ENCODE measurements at places on chromosomes 16 and 17.

- DNase-seq: no peak
These were observed 297.5 kb downstream of the CA10 start for GRCh38 chr17:51860954-51861561.

DNA sequence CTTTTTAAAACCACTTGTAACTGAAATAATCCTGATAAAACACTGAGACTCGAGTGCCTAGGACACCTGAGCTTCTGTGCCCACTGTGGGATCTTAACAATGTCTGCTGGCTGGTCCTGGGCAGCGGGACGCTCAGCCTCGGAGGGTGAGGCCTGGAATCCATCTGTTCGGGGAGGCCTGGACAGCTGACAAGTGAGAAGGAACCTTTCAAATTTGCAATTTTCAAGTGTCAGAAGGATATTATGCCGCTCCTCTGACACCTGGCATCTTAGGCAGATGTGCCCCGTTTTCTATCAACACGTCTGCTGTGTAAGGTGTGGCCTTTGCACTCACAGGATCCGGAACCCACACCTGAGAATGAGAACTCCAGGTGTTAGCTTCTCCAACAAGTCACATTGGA, 33.1 kb upstream of the C16orf78 start:
- no peak for DNase-seq

- DNase-seq: no peak
These were observed 17.8 kb downstream of the CLUH start for GRCh38 chr17:2693561-2694380.

DNA sequence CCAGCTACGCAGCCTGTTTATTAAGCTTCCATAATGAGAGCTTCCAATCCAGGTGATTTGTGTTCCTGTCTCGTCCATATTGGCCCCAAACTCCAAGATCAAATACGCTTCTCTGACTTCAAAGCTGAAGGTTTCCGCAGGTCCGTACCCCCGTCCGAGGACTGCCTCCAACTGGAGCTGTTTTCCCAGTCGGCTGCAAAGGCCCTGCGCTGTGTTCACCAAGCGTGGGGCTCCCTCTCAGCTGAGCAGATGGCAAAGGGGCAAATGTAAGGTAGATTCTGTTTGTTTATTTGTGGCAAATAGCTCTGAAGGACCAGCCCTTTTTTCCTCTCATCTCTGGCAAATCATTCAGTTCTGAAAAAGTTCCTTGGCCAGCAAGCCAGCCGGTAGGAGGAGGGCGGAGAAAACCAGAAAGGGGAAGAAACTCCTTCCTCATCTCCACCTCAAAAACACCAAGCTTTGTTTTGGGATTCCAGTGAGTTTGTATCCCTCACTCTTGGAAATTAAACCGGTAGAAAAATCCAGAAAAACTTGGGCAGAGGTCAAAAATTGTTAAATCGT, 35.2 kb downstream of the NXN start:
- DNase-seq: no peak

DNA sequence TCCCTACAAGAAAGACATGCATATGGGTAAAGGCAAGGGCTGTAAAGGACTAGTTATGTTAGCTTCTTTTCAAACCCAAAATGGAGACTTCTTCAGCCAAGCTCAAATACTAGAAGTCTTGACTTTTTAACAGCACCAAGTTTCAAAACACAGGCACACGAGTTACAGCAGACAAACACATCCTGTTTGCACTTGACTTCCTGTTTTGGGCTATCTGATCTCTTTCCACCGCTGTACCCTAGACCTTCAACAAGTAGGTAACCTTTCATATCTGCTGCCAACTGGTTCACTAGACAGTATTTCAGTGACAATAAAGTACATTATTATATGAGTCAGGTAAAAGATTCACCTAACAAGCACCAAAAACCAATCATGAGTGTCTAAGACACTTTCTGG, 12.3 kb downstream of the RFFL start:
- DNase-seq: no peak

DNA sequence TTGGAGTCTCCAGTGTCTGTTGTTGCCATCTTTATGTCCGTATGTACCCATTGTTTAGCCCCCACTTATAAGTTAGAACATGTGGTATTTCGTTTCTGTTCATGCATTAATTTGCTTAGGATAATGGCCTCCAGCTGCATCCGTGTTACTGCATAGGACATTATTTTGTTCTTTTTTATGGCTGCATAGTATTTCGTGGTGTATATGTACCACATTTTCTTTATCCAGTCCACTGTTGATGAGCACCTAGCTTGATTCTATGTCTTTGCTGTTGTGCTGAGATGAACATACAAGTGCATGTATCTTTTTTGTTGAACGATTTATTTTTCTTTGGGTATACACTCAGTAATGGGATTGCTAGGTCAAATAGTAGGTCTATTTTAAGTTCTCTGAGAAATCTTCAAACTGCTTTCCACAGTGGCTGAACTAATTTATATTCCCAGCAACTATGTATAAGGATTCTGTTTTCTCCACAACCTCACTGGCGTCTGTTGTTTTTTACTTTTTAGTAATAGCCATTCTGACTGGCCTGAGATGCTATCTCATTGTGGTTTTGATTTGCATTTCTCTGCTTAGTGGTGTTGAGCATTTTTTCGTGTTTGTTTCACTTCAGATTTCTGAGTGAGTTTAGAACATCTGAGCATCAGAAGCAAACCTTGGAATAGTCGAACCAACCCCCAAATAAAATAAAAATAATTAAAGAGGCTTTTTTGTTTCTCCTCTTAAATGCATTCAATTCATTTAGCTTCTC, 304.7 kb downstream of the ZFHX3 start:
- DNase-seq: no peak

DNA sequence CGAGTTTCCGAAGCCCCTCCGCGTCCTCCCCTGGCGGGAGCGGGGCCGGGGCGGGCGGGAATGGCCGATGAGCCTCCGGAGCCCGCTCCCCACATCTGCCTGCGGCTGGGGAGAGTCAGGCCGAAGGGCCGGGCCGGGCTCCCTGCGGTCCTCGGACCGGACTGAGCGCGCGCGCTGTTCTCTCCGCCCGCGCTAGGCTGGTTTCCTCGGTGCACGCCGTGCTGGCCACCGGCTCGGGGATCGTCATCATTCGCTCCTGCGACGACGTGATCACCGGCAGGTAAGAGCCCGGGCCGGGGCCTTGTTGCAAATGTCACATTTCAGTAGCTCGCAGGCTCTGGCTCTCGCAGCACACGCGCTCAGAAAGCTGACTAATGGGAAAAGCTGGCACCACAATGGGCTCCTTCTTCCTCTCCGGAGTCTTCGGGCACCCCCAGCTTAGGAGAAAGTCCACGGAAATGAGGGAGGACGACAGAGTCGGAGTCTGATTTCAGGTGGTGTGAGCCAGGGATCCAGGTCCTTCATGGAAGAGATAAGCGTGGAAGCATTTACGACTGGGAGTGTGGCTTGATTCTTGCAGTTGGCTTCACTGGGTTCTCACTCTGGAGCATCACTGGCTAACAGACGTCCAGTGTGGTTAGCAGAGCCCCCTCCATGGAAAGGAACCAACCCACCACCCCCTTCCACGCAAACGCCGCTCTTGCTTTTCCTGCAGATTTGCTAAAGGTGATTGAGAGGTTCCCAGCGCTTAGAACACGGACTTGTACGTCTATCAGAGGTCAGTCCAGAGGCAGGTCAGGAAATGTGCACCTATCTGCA, 715 bp downstream of the TLCD3A start:
- DNase-seq: no peak

DNA sequence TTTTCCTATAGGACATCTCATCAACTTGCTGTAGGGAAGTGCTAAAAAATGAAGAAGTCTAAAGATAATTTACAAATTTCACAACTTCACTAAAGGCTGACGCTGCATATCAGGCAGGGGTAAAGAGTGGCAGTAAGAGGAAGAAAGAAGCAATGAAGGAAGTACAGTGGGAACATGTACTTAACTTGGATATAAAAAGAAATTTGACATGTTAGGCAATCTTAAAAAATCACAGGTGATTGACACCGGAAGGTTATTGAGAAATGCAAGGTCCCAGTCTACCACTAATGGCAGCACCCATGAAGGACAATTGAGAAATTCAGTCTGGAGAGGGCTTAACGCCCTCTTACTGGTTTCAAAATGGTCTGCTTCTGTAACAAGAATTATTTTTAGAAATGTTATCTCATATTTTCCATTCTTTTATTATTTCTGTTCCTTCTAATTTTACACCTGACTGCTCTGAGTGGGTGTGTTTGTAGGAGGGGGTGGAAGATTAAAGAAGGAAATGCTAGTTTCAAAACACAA, 358.1 kb downstream of the KCNJ2 start:
- no peak for DNase-seq

DNA sequence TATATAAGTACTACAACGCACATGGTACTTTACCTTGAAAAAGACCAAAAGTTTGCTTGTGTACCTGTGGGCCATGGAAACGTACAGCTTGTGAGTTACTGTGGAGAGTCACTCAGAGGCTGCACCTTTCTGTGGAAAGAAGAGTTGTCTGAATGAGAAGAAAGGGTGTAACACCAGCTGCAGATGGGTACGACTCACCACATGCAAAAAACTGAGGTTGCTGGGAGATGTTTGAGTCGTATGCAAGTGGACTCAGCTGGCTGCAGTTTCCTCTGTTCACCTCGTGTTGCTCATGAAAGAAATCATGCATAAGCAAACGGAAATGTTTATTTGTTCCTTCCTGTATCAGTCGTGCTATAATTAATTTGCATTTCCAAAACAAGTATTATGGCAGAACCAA, 22.4 kb upstream of the DYNLRB2 start:
- DNase-seq: no peak

- no peak for DNase-seq
These were observed 11.4 kb downstream of the CIITA start for GRCh38 chr16:10888320-10888937.
